ENCODE measurements at places on chromosomes 5 and 9. TPM values are rescaled to one million over a fixed set of nuclear protein-coding genes. Genes with fewer than 3 reads are reported as not detected.

Gene PDE6A
- not detected for total RNA-seq

DNA sequence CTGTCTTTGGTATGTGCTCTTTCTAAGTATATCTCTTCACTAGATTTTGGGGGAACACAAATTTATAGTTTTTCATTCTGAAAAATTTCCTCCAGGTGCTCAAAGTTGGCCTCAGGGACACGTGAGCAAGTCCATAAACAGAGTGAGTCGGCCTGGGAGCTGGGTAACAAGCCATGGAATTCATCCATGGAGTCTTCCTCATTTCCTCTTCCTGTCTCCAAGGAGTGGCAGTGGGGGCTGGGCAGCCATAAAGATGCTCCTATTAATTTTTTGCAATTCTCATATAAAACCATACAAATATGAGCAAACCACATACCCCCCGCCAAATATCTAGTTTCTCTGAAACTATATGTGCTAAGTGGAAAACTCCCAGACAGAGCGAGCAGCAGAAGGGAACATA is 136.6 kb upstream of the OTULINL start:
- no peak for DNase-seq

GRCh38 chr5:123351240-123351639 is 72.0 kb downstream of the CEP120 start:
- DNase-seq: no peak

GRCh38 chr9:125894566-125894965 is 147.4 kb downstream of the PBX3 start:
- DNase-seq: no peak

Gene BRINP1
- total RNA-seq: 18.4 TPM

Gene WNT8A
- not detected for total RNA-seq

GRCh38 chr5:103293719-103294118 is 35.2 kb downstream of the MACIR start:
- no peak for DNase-seq

DNA sequence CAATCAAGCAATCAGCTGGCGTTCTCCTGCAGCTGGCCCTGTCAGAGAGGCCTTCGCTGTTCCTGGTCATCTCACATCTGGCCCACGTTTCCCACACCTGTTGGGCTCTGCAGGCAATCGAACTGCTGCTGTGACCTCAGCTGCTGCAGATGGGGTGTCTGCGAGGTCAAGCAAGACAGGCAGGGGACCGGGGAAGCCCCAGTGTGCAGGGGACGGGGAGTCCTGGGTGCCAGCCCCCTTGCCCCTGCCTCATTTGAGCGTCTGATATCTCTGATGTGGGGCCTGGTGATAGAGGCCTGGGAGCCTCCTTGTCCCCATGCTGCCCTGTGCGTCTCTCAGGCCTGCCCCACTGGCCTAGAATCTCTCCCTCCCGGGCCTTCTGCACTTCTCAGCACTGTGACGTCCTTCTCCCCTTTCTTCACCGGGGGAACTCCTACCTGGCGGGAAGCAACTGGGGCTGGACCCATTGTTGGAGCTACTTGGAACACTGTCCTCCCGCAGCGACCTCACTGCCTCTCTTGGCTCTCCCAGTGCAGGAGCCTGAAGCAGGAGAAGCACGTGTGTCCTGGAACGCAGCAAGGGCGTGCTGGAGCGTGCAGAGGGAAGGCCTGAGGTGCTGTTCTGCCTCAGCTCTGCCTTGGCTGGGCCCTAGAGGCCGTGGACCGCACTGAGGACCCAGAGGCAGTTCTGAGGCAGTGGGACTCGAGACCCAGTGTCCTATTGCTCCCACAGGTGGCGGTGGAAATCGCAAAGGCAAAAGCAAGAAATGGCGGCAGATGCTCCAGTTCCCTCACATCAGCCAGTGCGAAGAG is 3.9 kb downstream of the GRK6 start:
- DNase-seq: no peak

GRCh38 chr9:119961774-119962424 is 592.7 kb upstream of the BRINP1 start:
- DNase-seq: peak; percentile 84

GRCh38 chr5:40378396-40379177 is 301.1 kb upstream of the PTGER4 start:
- no peak for DNase-seq

Gene GOLPH3
- 95.4 TPM for total RNA-seq

DNA sequence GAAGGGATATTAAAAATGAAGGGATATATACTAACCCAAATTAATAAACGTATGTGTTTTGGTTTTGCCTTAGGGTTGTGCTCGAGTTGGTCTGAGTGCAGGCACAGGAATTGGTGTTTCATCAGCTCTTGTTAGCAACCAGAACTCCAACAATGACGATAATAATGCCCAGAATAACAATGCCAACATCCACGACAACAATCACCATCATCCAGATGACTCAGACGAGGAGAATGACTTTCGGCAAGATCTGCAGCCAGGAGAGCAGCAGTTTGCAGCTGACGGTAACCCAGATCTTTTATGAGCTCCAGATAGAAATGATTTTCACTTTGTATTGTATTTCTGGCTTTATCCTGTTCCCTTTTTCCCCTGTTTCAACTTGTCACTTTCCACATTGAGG is 33.2 kb downstream of the FBXO38 start:
- DNase-seq: no peak

Gene ARHGEF37
- total RNA-seq: 1.1 TPM

DNA sequence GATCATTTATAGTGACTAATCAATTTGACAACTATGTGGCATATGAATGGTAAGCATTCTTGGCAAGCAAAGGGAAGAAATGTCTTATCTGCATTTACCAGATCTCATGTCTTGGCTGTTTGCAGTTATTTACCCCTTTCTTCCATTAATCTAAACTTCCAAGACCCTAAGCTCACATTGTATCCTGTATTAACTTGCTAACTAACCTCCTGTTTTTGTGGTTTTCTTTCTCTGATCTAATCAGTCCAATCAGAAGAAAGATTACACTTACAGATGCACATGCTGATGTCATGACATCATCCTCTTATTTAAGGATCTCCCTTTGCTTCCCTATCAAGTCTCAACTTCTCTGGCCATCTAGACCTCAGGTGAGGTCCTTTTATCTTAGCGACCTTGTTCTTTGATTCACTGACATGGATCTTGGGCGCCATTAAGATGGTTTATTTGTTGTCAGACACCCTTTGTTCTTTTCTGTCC is 95.5 kb downstream of the F2RL2 start:
- no peak for DNase-seq

Gene KDM3B
- total RNA-seq: 87.9 TPM

- DNase-seq: no peak
Measured at GRCh38 chr9:137030538-137031527, 1.1 kb downstream of the FUT7 start.

GRCh38 chr5:67561151-67561932 is 364.7 kb upstream of the CD180 start:
- DNase-seq: no peak

Gene PHF24
- 0.53 TPM for total RNA-seq

DNA sequence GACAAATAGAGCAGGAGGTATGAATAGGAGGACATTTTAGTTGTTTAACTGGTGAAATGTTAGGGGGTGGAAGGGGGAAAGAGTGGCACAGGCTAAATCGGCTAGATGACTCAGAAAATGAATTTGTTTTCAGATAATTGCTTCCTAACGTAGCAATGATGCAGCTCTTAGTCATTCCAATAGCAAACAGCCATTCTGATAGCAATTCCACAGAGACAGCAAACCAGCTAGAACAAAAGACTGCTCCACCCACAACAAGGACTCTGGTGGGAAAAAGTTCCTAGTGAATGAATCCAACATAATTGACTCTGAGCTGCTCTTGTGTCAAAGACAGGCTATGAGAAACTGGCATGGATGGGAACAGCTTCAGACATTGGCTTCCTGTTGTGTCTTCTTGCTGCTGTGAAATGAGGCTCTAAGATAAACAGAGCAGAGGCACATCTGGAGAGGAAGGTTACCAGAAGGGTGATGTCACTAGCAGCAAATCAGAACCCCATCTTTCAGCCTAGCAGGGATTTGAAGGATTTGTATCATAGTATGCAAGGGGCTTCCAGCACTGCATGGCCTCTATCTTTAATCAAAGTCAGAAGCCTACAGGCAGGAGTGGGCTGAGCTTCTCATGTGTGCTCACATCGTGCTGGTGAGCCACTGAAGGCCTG is 28.1 kb upstream of the F2RL1 start:
- DNase-seq: no peak

DNA sequence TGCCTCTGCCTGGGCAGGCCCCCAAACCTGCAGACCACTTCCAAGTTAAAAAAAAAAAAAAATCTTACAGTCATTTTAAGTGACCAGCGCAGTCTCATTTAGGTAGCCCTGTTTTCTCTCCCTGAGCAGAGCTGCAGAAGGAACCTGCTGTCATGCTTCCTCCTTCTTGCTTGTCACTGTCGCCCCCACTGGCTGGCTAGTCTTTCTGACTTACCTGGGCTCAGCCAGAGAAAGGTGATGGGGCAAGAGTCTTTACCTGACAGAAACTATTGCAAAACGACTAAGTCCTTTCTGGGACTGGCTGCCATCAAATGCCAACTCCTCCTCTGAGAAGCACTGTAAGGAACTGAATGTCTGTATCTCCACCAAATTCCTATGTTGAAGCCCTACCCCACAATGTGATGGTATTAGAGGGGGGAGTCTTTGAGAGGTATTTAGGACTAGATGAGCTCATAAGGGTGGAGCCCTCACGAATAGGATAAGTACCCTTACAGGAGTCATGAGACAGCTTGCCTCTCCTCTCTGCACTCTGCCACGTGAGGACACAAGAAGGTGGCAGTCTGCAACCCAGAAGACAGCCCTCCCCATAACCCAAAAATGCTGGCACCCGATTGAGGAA is 58.4 kb upstream of the SHC3 start:
- DNase-seq: peak; percentile 45

Gene AK8
- total RNA-seq: 0.50 TPM

DNA sequence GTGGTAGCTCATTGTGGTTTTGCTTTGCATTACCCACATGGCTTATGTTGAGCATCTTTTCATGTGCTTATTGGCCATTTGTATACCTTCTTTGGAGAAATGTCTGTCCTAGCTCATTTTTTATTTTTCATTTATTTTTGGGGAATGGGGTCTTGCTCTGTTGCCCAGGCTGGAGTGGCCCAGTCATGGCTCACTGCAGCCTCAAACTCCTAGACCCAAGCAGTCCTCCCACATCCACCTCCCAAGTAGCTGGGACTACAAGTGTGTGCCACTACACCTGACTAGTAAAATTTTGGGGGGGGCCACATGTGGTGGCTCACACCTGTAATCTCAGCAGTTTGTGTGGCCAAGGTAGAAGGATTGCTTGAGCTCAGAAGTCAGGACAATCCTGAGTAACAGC is 77.4 kb downstream of the UBE2R2 start:
- no peak for DNase-seq
